ENCODE measurements at places on chromosomes 3 and 15.

- no peak for DNase-seq
Observed at GRCh38 chr3:39103791-39104552, 3.5 kb downstream of the GORASP1 start.

GRCh38 chr3:13853978-13854296 lies 25.9 kb downstream of the WNT7A start:
- no peak for DNase-seq

GRCh38 chr15:29570948-29571791 lies 251.1 kb downstream of the TJP1 start:
- no peak for DNase-seq

DNA sequence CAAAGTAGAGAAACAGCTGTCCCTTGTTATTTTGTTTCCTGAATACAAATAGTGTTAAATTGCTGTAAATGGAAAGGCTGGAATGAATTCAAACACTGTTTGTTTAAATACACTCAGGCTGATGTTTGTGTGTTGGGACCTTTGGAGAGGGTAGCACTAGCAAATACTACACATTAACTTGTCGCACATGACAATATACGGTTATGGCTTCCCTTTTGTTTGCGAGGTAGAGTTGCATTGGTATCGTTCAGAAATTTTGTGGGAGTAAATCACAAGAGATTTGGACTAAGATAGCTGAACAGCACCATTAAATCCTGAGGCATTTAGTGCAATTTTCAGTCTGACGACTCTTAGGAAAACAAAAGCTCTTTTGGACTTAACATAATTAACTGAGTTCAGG lies 213.0 kb upstream of the ROBO2 start:
- no peak for DNase-seq

- DNase-seq, result no peak
Observed at GRCh38 chr3:42796332-42796885, 7.9 kb downstream of the HIGD1A start.

- no peak for DNase-seq
Observed at GRCh38 chr3:12536423-12536822, 8.9 kb downstream of the MKRN2OS start.

DNA sequence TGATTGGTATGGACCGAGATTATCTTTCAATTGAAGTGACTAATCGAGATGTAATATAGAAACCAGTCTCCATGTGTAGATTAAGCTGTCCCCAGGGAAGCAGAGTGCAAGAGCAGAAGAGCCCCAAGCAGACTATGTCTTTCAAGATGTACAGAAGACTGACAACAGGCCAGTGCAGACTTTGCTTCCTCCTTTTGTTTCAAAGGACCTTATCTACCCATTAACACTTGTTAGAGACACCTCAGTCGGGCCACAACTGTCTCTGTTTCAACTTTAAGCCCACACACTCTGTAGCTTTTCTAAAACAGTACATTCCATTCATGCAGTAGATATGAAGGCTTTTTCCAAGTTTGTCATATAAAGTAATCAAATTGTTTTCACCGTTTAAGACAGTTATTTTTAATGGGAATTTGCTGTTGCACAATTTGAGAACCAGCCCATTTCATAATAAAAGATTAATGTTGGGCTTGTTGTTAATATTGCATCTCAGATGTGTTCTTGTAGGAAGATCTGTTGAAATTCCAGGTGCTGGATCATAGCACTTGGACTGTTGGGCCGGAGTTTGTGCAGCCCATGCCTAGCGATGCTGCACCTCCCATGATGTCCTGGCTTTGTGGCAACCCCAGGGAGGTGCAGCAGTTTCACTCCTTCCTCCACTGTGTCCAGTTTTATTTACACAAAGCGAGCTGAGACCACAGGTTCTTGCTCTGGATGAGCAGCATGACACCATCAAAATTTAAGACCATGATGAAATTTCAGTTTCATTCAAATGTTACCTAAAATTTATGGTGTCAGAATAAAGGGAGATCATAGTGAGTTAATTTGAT lies 12.4 kb downstream of the GORASP1 start:
- DNase-seq, result no peak

GRCh38 chr3:169509359-169509758 lies 154.2 kb downstream of the MECOM start:
- no peak for DNase-seq

- DNase-seq, result no peak
Observed at GRCh38 chr3:186757686-186758220, 25.6 kb upstream of the EIF4A2 start.

DNA sequence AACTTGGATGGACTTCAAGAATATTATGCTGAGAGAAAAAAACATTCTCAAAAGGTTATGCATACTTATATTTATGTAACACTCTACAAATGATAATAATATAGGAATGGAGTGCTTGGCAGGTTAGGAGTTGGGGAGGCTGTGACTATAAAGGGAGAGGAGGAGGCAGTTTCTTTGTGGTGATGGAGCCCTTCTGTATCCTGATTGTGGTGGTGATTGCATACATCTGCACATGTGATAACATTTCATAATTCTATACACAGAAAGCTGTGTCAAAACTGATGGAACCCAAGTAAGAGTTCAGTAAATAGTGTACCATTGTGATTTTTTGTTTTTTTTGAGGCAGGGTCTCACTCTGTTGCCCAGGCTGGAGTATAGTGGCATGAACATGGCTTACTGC lies 31.7 kb upstream of the FAM3D start:
- no peak for DNase-seq

DNA sequence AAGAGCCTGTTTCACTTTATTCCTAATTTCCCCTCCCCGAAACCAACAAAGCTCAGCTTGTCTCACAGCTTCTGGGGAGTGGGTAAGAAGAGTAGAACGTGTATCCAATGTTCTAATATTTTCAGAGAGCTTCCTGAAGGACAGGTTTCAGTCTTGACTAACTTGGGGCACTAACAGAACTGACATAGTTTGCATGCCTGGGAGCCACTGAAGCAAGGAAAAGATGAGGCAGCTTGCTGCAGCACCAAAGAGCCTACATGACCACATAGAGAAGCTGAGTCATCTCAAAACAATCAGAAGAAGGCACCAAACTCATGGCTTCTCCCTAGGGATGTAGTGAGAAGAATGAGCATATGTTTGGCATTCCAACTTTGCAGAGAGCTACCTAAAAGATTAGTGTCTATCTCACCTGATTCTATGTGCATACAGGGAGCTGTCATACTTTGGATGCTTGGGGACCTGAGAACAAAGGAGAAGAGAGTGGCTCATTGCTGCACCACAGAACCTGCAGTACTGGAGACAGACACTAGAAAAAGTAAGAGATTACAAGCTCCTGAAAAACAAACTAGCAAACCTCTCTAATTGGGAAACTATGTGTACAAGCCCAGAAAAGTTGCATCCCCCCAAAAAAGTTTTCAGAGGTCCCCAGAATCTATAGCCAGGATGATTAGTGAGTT lies 86.9 kb downstream of the DCLK3 start:
- no peak for DNase-seq

- DNase-seq, result no peak
Observed at GRCh38 chr15:57533448-57533799, 58.3 kb upstream of the MYZAP start.

DNA sequence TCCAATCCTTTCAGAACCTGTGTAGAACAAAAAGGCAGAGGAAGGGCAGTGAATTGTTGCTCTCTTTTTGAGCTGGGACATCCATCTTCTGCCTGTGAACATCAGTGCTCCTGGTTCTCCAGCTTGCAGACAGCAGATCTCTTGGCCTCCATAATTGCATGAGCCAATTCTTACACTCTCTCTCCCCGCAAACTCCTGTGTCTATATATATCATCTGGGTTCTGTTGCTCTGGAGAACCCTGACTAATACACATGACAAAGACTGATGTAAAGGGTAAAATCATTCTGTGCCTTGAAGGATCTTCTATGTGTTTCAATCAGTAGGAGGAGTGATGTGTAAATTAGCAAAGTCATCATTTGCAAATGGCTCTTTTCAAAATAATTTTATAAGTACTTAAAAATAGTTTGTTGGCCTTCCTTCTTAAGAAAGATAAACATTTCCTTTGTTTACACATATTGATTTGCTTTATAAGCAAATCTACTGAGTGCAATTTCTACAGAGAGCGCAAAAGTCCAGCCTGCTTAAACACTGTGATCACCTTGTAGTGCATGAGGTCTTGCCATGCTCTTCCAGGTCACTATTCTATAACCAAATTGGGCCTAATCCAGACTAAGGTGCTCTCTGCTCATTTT lies 154.9 kb upstream of the ANKRD28 start:
- no peak for DNase-seq

- DNase-seq, result no peak
Observed at GRCh38 chr3:99468918-99469317, 169.5 kb upstream of the COL8A1 start.

DNA sequence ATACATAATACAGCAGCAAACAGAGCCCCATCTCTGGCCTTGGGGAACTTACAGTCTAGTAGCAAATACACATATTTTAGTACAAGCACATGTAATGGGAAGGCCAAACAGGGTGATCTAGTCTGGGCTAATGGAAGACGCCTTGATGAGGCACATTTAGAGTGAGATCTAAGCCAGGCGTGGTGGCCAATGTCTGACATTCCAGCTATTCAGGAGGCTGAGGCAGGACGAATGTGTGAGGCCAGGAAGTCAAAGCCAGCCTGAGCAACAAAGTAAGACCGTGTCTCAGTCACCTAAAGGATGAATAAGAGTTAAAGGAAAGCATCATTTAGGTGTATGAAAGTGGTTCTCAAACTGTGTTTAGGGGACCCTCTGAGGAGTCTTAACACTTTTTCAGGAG lies 291.9 kb downstream of the MAGI1 start:
- no peak for DNase-seq

DNA sequence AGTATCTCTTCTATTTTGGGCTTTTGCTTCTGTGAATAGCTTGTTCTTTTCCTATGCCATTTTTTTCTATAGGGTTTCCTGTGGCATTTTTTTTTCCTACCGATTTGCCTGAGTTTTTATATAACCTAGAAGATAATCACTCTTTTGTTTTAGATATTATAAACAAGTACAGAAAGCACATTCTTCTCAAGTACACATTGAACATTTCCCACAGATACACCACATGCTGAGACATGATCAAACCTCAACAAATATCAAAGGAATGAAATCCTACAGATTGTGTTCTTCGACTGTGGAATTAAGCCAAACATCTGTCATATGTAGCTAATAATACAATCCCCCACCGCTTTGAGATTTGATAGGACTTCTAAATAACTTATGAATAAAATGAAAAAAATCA lies 9.1 kb upstream of the FEM1B start:
- DNase-seq, result no peak

GRCh38 chr3:143471705-143472104 lies 352.1 kb downstream of the CHST2 start:
- no peak for DNase-seq

DNA sequence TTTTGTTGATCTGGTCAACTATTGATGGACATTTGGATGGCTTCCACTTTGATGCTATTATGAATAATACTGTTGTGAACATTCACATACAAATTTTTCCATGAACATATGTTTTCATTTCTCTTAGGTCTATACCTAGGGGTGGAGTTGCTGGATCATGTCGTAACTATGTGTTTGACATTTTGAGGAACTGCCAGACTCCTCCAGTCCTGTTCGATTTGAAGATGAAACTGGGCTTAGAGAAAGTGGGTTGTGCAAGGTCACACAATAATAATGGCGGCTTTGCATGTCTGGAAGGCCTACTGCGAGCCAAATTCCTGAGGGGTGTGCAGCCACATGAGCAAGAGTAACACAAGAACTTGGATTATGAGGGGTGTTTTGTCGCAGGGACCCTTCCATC lies 2.6 kb downstream of the TSEN2 start:
- no peak for DNase-seq

GRCh38 chr3:139836698-139837464 lies 98.1 kb upstream of the CLSTN2 start:
- DNase-seq, result no peak

DNA sequence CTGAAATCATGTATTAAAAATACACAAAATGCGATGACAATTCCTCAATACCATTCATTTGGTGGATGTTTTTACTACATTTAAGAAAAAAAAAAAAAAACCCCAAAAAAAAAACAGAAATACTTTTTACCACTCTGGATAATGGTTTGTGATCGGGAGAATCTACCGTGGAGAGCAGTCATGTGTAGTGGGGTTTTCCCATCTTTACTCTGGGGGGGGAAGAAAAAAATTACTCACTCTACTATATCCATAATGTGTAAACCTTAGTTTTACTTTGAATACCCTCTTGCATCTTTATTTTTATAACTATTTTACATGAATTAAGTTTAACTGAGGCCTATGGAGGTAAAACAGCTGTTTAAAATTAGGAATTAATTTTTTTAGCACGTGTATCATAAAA lies 83.3 kb downstream of the ANKRD28 start:
- DNase-seq, result no peak

DNA sequence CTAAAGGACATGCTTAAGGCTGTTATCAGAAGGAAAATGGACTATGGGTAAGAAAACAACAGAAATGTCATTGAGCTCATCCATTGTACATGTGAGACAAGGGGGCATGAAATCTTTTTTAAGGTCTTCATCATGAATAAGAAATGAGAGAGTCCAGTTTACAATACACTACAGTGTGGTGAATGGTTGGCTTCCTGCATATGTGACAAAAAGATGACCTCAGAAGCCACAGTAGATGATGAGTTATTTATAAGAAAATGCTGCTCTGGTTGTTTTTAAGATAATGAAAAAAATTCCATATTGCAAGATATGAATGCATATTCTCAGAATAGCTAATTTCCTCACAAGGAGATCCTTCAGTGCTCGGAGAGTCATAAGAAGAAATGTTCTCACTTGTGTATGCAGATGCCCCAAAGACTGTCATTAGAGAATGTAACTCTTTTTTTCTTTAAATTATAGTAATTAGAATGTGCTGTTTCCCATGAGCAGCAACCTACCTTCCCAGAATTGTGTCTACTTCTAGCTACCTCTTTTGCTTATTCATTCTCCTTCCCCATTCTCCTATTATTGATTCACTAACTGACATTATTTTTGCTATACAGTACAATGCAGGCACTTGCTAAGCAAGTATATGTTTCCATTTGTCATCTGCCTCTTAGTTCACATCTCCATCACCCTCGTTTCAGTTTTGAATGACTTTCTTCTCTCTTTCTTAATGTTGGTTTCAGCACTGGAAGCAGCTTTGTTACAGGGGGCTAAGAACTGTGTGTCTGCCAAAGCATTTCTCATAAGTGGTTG lies 152.0 kb upstream of the PEX5L start:
- DNase-seq, result no peak

GRCh38 chr15:75981149-75981815 lies 30.9 kb downstream of the NRG4 start:
- DNase-seq, result no peak

GRCh38 chr15:44101944-44102343 lies 93.1 kb downstream of the FRMD5 start:
- DNase-seq, result no peak

DNA sequence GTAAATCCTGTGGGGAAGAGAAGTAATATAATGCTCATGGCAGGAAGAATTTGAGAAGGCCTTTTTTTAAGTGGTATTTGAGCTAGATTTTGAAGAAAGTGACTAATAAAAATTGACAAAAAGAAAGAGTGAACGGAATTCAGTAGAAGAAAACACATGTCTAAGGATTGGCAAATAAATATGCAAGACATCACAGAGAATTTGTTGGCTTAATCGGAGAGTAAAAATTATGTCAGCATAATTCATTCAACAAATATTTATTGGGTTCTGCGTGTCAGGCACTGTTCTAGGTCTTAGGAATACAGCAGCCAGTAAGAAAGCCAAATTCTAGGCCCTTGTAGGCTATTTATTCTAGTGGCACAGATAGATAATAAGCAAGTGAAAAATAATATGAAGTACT lies 33.6 kb upstream of the LEKR1 start:
- DNase-seq, result no peak
